Hippocampal formation (tissue), 2 donors: ENCODE measurements at places on chromosomes 16 and 17.

GRCh38 chr17:80660527-80661198, 116.0 kb downstream of the RPTOR start:
- DNase-seq, result no peak

DNA sequence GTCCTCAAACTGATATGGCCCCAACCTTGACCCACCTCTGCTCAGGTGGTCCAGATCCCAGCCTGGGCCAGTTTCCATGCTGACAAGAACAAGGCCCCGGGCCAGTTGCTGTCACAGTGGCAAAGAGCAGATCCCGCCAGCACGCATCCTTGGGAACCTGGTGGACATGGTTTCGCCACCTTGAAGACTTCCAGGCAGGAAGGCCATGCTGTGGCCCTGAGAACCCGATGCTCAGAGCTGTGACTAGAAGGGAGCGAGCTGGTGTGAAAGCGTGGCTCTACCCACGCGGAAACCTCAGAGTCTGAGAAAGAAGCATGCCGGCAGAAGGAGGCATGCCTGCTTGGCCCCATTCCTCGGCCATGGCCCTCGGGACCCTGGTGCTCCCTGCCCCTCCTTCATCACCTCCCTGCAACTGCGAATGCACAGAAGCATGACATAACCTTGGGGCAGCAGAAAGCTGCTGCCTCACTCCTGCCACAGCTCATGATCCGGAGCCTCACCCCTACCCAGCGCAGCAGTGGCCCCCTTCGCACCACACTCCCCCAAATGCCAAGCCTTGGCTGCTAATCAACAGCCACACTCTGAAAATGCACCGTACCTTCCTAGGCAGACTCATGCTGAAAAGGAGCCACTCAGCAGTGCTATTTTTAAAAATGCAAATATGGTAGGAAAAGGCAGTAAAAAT, 33.2 kb downstream of the UBE2O start:
- DNase-seq, result no peak

- no peak for DNase-seq
Observed at GRCh38 chr17:5783851-5784250, 199.5 kb upstream of the NLRP1 start.

DNA sequence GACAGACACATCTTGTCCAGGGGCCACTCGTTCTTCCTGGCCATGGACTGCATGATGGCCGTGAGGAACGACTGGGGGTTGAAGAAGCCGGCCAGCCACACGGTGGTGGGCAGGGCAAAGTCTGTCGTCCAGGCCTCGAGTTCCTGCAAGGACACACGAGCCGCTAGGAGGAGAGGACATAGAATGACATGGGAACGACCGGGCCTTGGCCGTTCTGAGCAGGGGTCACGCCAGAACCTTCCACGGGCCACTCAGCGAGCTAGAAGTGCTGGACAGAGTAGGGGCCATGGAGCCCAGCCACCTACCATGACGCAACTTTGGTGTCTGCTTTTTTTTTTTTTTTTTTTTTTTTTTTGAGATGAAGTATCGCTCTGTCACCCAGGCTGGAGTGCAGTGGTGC, 47.0 kb downstream of the PGS1 start:
- no peak for DNase-seq

DNA sequence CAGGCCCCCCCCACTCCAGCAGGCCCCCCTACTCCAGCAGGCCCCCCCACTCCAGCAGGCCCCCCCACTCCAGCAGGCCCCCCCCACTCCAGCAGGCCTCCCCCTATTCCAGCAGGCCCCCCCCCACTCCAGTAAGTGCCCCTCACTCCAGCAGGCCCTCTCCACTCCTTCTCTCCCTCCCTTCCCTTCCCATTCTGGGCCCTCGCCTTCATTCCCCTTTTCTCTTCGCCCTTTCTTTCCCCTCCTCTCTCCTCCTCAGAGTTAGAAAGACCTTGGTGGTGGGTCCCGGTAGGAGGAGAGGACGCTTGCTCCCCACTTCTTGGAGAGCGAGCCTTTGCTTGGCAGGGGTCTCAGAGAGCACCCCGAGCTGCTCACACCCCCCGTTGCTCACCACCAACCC, 177.0 kb upstream of the TNRC6C start:
- no peak for DNase-seq

DNA sequence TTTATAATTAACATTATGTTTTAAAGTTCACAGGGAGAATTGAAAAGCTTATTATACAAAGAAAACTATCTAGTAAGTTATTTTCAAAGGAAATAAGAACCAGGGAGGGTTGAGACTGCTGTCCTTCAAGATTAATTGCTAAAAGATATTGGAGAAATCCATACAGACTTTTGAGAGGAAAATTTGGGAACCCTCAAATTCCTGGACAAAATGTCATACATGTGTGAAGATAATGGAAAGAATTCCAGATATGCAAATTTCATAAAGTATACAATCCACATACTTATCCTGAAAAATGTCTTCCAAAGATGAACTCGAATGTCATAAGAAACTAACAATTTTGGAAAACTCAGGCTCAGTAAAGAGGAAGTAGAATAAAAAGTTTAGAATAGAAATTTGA, 213.8 kb downstream of the HS3ST3A1 start:
- no peak for DNase-seq

GRCh38 chr17:82863383-82863940, 23.6 kb upstream of the ZNF750 start:
- DNase-seq, result no peak

DNA sequence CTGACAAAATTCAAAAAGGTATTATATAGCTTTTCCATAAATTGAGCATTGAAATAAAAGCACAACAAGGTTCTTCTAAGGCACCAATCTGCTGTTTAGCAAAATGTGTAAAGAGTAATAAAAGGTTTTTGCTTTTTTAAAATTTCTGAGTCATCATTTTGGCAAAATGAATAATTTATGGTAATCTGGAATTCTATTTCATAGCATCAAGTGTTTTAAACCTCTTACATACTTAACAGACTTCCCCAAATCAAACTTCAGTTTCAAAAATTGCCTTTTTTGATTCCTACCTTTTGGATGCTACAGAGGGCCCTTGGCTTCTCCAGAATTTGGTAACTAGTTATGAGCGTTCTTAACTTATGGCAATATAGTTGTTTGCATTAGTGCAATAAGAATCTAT, 154.0 kb upstream of the ELAC2 start:
- DNase-seq, result no peak

GRCh38 chr17:7380321-7380720, 568 bp upstream of the TNK1 start:
- no peak for DNase-seq
